ENCODE measurements at places on chromosomes 1 and 21. TPM values are rescaled to one million over a fixed set of nuclear protein-coding genes. Genes with fewer than 3 reads are reported as not detected.

Gene GORAB
- 17.3 TPM for total RNA-seq

Gene CAPN9
- total RNA-seq = 9.3 TPM

Gene FOXO6
- 1.4 TPM for total RNA-seq

Gene OBSCN
- 47.3 TPM for total RNA-seq

Gene CHML
- total RNA-seq = 6.9 TPM

Gene PMF1
- 66.9 TPM for total RNA-seq

Gene DRAXIN
- 0.06 TPM for total RNA-seq

Gene ANGPTL3
- total RNA-seq = not detected

Gene LENEP
- 0.89 TPM for total RNA-seq
